Left cardiac atrium (tissue), 4 donors: ENCODE measurements at places on chromosomes 7 and 10. TPM values are rescaled to one million over a fixed set of nuclear protein-coding genes. Genes with fewer than 3 reads are reported as not detected.

The SCIN gene
- total RNA-seq, result 0.10 TPM

GRCh38 chr10:9635691-9636090 is 1382.0 kb upstream of the CELF2 start:
- no peak for DNase-seq

- DNase-seq, result peak; percentile 59
Measured at GRCh38 chr10:100043796-100044195, 34.0 kb upstream of the DNMBP start.

The TACC2 gene
- 237 TPM for total RNA-seq

DNA sequence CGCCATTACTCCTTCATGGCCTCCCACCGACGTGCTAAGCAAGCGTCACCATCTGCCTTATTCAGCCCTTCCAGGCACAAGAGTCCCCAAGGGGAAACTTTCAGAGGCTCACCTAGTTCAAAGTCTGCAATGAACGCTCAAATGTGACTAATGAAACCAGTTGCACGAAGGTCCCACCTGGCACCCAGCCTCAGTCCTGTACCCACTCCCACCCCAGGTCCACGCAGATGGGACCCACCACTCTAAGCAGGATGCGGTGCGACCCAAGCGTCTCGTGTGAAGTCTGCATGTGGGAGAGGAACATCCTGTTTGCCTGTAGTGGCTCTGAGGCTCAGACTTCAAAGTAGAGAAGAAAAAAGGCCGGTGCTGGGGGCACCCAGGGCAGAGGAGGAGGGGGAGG is 40.3 kb downstream of the RGS10 start:
- DNase-seq, result no peak

- DNase-seq, result no peak
Measured at GRCh38 chr7:125033506-125033905, 103.9 kb upstream of the POT1 start.

GRCh38 chr10:72242675-72243074 is 26.6 kb upstream of the ASCC1 start:
- peak; percentile 76 for DNase-seq

The KAZALD1 gene
- 7.2 TPM for total RNA-seq
